ENCODE measurements at places on chromosomes 4 and X. TPM values are rescaled to one million over a fixed set of nuclear protein-coding genes. Genes with fewer than 3 reads are reported as not detected.

DNA sequence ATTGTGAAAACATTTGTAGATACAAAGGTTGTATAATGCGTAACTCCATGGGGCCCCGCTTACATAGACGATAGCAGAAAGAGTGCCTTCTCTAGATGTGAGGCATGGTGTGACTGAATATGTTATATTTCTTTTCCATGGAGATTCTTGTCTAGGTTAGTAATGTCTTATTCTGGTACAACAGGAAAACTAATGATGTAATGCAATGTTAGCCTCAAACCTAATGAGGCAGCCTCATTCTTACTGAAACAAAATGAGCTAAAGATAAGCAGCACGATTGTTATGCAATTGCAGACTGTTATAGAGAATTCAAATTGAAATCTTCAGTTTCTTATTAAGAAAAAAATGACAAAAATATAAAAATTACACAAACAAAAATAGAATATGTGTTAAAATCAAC is 171.1 kb upstream of the ANKRD50 start:
- H3K36me3 ChIP-seq: no peaks in the 10 kb centered on the region
- no peaks in the 10 kb centered on the region for H3K27me3 ChIP-seq

- H3K4me1 ChIP-seq: no peaks in the 10 kb centered on the region
- DNase-seq: no peak
- H3K4me3 ChIP-seq: no peak overlapping the region
- no peaks in the 10 kb centered on the region for H3K36me3 ChIP-seq
Measured at GRCh38 chr4:123606946-123607542, 210.4 kb downstream of the SPRY1 start.

DNA sequence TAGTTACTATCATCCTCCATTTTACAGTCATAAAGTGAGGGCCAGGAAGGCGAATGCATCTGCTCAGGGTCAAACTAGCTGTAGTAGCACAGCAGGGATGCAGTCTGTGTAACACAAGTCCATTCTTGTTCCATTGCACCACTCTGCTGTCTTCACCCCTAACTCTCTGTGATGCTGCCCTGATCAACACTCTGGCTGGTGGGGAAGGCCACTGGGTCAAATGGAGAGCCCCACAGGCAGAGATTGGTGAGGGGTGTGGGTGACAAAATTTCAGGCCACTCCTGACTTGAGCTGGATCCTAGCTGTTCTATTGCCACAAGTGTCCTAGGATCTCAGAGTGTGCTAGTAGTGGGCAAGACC is 136.5 kb downstream of the PJA1 start:
- no peak overlapping the region for H3K27ac ChIP-seq
- H3K4me1 ChIP-seq: no peaks in the 10 kb centered on the region
- no peak overlapping the region for H3K4me3 ChIP-seq
- no peaks in the 10 kb centered on the region for H3K27me3 ChIP-seq
- H3K36me3 ChIP-seq: no peaks in the 10 kb centered on the region
- DNase-seq: no peak

DNA sequence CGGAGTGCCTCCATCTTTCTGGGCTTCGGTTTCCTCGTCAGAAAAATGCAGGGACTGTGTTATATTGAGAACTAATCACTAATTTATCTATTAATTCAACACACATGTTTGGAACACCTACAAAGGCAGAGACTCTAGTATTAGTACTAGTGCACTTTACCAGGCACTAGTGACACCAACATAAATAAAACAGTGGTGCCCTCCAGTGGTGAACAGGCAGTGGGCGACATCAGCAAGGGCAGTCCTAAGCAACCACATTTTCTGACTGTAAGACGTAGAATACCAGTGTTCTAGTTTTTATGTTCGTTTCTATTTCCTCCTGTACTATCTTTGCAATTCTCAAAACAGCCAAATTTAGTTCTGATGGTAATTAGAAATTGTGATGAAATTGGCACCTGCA is 69.1 kb upstream of the UCP1 start:
- H3K27ac ChIP-seq: no peak overlapping the region
- peaks cover 19% of the 10 kb centered on the region for H3K4me1 ChIP-seq
- H3K36me3 ChIP-seq: no peaks in the 10 kb centered on the region
- no peaks in the 10 kb centered on the region for H3K27me3 ChIP-seq
- no peak overlapping the region for H3K4me3 ChIP-seq
- peak; percentile 35 for DNase-seq

GRCh38 chr4:185880571-185880970 is 68.6 kb upstream of the SORBS2 start:
- no peaks in the 10 kb centered on the region for H3K4me1 ChIP-seq
- H3K27me3 ChIP-seq: no peaks in the 10 kb centered on the region
- no peak overlapping the region for H3K27ac ChIP-seq
- H3K36me3 ChIP-seq: no peaks in the 10 kb centered on the region
- no peak overlapping the region for H3K4me3 ChIP-seq
- no peak for DNase-seq

- no peak for DNase-seq
- no peak overlapping the region for H3K27ac ChIP-seq
- H3K4me3 ChIP-seq: no peak overlapping the region
Measured at GRCh38 chr4:89067417-89067816, 10.4 kb upstream of the FAM13A start.

BEX3 gene
- total RNA-seq: 86.2 TPM

PABPC5 gene
- total RNA-seq: not detected

RPGR gene
- 10.4 TPM for total RNA-seq

PI4K2B gene
- total RNA-seq: 19.3 TPM

Data from HCT116 (cell line).